ENCODE measurements at places on chromosomes 6 and 20. TPM values are rescaled to one million over a fixed set of nuclear protein-coding genes. Genes with fewer than 3 reads are reported as not detected.

GRCh38 chr6:39422238-39422637 lies 99.7 kb upstream of the KCNK16 start:
- no peak for DNase-seq

DNA sequence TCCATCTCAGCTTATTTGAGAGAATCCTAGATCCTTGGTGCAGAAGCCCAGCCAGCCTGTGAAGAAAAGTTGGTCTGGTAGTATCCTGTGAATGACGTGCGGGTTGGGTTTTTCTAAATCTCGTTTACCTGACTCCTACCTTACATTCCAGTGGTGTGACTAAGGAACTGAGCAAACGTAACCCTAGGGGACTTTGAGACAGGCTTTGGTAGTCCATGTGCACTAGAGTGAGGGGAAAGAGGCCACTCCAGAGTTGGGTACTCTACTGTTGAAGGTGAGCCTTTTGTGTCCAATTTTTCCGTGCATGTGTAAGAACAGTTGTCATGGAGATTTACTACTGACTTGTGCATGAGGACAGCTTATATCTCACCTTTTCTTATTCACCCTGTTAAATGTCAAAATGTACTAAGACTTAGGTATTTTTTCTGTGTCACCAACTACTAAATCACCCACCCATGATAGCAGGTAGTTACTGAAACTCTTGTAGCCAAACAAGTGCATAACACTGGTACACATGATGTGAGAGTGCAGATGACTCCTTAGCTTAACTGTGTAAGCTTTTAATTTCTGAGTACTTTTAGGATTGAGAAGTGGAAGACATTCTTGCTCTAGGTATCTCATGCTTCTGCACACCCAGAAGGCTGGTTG lies 26.3 kb upstream of the PLCG1 start:
- DNase-seq, result no peak

GRCh38 chr6:160253714-160254113 lies 4.9 kb downstream of the SLC22A2 start:
- DNase-seq, result no peak

DNA sequence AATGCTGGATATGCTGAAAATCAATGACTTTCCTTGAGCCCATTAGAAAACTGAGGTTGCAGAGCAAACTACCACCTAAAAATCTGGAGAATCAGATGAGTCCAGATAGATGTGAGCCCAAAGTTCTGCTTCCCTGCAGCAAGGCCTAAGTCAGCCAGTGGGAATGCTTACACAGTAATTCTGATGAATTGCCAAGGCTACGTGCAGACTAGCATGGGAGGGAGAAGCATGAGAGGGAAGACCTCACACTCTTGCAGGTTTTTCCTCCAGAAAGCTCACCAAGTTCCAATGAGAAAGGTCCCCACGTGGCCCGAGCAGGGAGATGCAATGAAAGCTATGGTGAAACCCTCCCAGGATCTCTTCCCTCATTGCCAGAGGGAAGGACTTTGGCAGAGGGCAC lies 104.8 kb upstream of the SIRPA start:
- DNase-seq, result no peak

- DNase-seq, result no peak
Observed at GRCh38 chr6:113476937-113477839, 380.0 kb upstream of the MARCKS start.

DNA sequence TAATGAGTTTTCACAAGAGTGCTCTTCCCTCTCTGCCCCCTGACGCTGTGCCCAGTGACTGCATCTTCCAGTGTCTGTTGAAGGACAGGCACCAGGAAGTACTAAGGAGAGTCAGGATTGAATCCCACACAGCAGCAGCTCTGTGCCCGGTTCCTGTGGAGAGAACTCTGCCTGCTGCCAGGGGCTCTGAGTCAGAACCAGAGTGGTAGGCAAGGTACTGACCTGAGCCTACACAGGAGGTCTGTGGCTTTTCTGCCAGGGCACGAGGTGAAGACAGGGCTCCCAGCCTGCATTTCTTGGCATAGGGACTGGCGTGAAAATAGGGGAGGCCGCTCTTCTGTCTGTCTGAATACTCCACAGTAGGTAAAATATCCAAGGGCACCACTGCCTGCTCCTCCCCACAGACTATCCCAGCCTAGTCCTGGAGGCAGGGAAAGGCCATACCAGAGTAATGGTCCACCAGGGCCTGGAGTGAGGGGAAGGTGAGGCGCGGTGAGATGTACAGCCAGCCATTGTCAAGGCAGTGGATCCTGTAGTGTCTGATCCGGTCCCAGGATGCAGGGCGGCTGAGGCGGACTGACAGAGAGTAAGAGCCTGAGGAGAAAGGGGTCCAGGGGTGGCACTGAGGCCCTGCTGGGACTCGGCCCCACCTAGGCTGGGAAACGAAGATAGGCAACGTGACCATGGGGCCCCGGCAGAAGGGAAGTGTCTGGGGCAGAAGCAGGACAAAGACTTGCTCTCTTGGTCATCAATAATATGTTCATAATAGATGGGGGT lies 9.4 kb downstream of the RAB5IF start:
- no peak for DNase-seq

DNA sequence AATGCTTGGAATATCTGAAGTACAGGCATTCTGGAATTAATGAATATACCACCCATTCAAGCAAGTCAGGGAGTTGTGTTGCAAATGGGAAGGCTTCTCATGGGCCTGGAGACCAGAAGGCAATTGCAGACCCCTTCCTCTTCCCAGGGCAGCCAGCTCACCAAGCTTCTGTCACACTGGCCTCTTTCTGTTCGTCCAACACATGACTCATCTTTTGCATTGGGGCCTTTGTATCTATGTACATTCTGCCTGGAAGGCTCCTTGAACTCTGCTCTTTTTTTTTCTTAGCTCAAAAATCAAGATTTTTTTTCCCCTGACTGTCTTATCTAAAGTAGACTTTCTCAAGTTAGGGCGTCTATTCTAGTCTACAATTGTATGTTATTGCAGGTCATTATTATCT lies 132.9 kb upstream of the MYLIP start:
- DNase-seq, result peak; percentile 67

DNA sequence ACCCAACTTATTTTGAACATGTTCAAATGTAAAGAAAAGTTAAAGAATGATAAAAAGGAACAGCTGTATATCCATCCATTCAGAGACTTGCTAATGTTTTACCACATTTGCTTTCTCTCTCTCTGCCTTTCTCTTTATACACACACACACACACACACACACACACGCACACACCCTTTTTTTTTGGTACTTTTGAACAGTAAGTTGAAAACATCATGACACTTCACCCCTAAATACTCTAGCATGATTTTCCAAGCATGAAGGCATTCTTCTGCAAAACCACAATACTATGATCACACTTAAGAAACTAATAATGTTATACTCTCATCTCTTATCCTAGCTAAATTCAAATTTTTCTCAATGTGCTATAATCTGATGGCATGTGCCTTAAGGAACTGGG lies 192.3 kb downstream of the UTRN start:
- no peak for DNase-seq

GRCh38 chr6:89009624-89010059 lies 46.2 kb upstream of the RNGTT start:
- no peak for DNase-seq

DNA sequence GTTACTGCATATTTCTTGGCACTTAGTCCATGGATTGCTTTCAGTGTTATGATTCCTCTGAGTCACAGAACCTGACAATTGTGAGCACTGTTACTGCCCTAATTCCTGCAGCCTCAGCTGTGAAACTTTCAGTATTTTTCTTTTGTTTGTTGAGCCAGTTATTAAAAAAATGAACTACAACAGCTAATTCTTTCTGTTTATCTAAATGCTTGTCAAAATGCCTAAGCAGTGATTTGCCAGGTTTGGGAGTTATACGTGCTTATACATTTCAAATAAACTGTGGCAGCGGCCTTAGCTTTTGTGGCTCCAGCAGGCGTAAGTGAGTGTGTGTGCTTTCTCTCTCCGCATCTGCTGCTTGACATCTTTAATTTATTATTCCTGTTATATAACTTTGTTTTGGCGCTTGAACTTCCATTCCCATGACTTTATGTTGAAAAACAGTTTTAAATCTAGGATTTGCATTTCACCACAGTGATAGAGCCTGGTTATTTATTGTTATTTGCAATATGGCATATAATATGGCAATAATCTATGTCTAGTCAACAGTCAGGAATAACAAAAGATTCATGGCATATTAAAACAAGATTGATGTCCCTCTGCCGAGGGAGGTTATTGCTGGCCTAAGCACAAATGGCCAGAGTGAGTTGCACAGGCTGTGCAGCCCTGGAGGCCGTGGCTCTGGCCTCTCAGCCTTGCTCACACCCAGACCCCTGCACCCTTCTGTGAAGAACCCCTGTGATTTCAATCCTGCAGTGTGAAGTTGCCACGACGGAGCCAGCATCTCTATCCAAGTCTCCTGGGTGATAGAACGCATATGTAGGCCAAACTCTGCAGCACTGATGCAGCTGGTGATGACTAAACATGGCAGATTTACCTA lies 303.4 kb downstream of the THBS2 start:
- no peak for DNase-seq

DNA sequence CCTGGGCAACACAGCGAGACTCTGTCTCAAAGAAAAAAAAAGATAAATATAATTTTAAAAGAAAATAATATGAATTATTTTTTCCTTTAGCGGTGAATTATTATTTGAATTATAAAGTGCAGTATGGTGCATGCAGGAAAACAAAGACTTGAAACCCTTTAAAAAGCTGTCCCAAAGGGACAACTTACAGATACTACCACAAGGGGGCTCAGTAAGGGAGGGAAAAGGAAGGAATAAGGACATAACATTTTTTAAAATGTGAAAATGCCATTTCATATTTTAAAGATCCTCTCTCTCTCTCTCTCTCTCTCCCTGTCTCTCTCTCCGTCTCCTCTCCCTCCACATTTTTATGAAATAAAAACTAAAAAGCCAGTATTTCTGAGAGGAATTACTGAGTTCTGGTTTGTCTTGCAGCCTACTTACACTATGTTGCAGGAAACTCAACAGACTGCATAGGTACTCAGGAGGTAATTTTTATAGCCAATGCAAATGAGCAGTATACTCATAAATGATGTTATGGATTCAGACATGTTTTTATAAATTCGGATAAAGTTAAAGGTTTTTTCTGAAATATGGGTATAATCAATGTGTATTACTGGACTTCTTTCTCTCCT lies 455.0 kb upstream of the GJE1 start:
- peak; percentile 63 for DNase-seq

- DNase-seq, result peak; percentile 45
Observed at GRCh38 chr6:1767481-1768246, 157.9 kb downstream of the FOXC1 start.

- DNase-seq, result no peak
Observed at GRCh38 chr6:120918137-120918536, 416.1 kb downstream of the TBC1D32 start.

DNA sequence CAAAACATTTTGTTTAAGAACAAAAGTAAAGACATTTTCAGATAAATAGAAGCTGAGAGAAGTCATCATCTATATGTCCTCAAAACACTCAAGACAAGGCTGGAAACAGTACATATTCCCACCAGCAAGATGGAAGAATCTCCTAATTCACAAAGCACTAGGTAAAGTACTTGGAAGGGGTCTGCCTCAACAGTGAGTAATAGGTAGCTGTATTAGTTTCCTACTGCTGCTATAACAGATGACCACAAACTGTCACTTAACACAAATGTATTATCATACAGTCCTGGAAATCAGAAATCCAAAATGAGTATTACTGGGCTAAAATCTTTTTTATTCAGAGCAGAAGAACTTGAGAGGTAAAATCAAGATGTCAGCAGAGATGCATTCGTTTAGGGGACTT lies 40.6 kb downstream of the ZKSCAN8 start:
- DNase-seq, result no peak

DNA sequence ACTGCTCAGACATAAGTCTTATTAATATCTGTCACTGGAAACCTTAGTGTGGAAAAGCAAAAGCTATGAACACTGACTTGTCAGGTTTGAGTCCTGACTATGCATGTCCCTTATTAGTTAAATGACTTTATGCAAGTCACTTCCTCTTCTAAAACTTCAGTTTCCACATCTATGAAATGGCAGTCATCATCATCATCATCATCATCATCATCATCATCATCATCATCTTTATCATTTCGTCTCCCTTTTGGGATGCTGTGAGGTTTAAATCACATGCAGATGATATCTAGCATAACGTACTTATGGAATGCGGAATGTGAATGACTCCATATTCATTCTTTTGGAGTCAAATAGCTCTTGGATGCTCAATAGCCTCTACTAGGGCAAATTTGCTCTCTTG lies 24.5 kb downstream of the HDGFL1 start:
- no peak for DNase-seq

DNA sequence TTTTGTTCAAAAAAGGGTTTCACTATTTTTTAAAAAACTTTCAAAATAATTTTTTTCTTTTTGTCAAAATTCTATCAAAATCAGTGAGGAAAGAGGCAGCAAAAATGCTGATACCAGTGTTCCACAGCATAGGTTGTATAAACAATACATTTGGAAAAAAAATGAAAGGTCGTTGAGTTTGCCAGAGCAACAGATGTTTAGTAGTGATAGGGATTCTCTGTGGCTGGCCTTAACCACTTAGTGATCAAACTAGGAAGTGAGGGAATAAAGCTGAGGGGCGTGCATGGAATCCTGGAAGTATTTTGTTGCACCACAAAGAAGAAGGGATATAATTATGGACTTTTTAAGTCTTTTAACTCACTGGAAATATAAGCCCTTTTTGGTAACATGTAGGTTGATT lies 555.3 kb upstream of the CHD6 start:
- DNase-seq, result no peak

- DNase-seq, result no peak
Observed at GRCh38 chr20:4113615-4114603, 98.6 kb upstream of the RNF24 start.

- no peak for DNase-seq
Observed at GRCh38 chr6:102950967-102951366, 1557.5 kb downstream of the GRIK2 start.

DNA sequence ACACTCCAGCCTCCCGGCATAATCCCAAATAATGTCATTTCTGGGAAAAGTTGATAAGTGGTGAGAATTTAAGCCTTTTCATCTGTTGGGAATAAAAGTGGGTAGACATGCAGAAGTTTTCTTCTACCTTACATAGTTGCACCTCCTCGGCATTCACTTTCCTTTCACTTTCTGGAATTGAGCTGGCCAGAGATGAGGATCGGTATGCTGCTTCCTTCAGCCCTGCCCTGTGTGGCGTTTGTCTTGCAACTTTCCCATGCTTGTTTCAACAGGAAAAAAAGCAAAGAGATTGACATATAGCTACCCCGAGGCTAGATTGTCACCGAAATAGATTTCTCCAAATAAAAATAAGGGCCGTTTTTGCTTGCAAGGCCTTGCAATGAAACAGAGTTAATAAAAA lies 65.8 kb upstream of the JAG1 start:
- no peak for DNase-seq

Gene OVOL2
- not detected for total RNA-seq

Gene C4B
- 1.2 TPM for total RNA-seq

Gene UBE2C
- total RNA-seq, result 30.2 TPM

Gene PNPLA1
- not detected for total RNA-seq
